Activated naive CD4-positive, alpha-beta T cell treated with anti-CD3 and anti-CD28 coated beads for 36 hours (primary cell): ENCODE measurements at places on chromosomes 13 and 19.

DNA sequence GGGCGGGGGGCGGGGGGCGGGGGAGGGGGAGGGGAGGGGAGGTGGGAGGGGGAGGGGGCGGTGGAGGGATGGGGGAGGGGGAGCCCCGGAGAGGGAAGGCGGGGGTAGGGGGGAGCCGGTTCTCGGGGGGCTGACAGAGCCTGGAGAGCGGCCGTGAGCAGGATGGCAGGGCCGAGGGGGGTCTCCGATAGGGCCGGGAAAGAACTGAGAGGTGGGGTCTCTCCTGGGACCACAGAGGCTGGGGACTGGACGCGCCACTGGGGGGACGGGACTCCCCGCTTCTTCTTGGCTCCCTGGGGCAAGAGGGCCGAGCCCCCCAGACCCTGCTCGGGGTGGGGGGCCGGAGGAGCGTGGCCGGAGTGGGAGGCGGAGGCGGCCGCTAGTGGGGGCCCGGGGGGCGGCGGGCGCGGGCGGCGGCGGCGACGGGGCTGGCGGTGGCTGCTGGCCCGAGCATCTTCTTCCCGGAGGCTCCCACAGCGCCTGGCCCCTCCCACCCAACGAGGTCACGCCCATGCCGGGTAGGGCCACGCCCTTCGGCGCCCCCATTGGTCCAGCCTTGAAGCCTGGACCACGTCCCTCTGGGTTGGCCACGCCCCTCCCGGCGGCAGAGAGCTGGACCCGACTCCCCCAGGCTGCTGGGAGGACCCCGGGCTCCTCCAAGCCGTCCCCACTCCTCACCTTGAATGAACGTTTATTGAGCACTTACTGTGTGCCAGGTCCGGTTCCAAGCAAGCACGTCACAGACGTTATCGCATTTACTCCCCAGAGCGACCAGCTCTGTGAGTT is at the start of gene NOVA2:
TSS of gene NOVA2 (minus strand) at position 313 of the 786 bp plus-strand sequence. CDS start 514 bp downstream, outside the sequence.
- peak; percentile 50 for DNase-seq

DNA sequence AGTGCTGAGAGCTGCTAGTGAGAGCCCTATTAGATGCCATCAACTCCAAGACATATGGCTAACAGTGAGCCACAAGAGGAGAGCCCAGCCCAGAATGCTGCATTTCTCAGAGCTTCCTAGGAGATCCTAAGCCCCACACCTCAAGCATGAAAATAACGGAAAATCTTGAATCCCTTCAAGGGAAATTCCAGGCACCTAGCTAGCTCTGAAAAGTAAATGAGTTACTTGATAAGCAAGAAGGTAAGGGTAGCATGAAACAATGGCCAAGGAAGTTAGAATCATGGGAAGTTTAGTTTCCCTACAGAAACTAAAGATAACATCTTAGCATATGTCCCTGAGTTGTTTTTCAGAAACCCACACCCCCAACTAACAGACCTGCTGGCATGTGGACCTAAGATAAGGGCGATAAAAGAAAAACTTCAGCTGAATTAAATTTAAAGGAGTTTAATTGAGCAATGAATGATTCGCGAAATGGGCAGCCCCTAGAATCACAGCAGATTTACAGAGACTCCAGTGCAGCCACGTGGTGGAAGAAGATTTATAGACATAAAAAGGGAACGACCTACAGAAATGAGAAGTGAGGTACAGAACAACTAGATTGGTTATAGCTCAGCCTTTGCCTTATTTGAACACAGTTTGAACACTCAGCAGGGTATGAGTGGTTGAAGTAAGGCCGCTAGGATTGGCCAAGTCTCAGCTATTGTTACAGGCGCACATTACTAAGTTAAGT is 301.3 kb upstream of the DACH1 start:
- no peak for DNase-seq

- no peak for DNase-seq
Measured at GRCh38 chr13:59653916-59654315, 509.8 kb downstream of the DIAPH3 start.

DNA sequence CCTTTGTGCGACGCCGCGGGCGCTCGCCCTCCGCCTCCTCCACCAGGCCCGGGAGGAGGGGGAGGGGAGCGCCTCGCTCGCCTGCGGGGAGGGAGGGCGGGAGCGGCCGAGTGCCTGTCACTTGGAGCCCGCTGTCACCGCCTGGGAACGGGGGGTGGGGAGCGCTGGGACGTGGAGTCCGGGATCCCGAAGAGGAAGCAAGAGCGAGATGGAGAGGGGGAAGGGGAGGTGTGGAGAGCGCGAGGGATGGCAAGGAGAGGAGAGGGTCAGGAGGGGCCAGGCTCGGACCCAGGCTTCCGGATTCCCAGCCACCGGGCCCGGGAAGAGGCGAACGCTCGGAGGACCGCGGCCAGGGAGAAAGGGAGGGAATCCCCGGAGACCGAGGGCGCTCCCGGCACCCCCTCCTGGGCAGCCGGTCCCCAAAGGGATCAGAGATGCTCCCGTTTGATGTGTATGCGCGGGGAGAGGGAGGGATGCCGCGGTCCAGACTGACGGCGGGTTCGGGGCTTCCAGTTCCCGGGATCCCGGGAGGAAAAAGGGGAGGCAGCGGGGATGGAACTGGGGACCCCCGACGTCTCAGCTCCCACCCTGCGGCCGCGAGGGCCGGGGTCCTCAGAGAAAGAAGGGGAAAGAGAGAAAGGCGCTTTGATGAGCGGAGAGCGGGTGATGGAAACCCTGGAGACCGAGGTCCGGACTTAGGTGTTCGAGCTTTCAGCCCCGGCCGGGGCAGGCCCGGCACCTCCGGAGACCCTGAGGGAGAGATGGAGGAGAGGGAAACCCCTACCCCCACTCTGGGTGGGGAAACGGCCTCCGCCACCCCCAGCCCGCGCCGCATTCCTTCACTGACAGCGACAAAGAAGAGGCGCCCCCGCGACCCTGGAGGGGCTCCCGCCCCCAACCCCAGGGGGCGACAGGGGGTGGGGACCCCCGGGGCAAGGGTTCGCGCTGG is 4.7 kb upstream of the DPF1 start:
- no peak for DNase-seq

GRCh38 chr19:3007975-3008374 is 21.1 kb downstream of the TLE2 start:
- DNase-seq: no peak

GRCh38 chr19:30359936-30360335 is 12.2 kb upstream of the ZNF536 start:
- DNase-seq: no peak

DNA sequence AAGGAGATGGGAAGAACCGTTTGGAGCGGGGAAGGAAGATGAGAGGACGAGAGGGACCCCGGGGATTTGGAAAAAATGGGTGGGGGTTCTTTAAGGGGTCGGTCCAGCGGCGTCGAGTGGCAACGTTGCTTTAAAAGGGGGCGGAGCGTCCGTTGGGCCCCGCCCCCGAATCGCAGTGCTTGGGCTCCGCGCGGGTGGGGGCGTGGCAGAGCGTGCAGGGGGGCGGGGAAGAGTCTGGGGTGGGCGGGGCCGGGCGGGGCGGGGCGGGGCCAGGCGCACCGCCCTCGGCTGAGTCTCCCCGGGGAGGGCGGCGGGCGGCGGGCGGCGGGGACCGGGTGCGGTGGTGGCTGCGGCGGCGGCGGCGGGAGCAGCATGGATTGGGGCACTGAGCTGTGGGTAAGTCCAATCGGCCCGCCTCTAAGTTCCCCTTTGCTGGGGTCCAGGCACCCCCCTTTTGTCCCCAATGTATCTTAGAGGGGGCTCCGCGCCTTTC is at the start of gene TRIP10:
TSS of gene TRIP10 (plus strand) at position 291 of the 493 bp plus-strand sequence. CDS start at position 373, 82 bp downstream.
- DNase-seq: peak; percentile 82

DNA sequence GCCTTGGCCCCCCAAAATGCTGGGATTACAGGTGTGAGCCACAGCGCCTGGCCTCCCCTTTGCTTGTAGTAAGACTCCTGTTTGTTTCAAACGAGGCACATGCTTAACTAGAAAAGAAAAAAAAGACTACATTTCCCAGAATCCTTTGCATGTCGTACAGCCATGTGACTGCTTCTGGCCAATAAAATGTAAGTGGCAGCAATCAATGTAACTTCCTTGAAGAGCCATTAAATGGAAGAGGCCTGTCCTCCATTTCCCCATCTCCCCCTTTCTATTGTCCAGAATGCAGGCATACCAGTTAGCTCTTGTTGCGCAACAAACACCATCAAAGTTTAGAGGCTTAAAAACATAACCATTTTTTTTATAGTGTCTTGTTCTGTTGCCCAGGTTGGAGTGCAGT is 10.4 kb upstream of the GPR32 start:
- DNase-seq: no peak

DNA sequence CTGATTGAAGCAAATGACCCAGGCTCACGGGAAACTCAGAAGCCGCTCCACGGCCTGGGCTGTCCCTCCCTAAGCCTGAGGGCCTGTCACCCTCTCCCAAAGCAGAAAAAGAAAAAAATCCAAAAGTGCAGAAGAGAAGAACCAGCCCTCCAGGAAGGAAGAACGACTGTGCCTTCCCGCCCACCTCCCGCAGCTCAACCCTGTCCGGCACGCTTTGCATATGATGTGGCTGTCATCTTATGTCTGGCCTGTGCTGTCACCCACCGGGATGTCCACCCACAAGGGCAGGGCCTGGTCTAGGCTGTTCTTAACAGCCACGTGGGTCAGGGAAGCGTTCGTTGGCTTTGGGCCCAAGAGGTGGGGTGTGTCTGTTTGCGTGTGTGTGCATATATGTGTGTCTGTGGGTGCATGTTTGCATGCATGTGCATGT is 13.7 kb downstream of the ZBTB7A start:
- DNase-seq: no peak

- no peak for DNase-seq
Measured at GRCh38 chr13:66558506-66558905, 671.6 kb downstream of the PCDH9 start.

DNA sequence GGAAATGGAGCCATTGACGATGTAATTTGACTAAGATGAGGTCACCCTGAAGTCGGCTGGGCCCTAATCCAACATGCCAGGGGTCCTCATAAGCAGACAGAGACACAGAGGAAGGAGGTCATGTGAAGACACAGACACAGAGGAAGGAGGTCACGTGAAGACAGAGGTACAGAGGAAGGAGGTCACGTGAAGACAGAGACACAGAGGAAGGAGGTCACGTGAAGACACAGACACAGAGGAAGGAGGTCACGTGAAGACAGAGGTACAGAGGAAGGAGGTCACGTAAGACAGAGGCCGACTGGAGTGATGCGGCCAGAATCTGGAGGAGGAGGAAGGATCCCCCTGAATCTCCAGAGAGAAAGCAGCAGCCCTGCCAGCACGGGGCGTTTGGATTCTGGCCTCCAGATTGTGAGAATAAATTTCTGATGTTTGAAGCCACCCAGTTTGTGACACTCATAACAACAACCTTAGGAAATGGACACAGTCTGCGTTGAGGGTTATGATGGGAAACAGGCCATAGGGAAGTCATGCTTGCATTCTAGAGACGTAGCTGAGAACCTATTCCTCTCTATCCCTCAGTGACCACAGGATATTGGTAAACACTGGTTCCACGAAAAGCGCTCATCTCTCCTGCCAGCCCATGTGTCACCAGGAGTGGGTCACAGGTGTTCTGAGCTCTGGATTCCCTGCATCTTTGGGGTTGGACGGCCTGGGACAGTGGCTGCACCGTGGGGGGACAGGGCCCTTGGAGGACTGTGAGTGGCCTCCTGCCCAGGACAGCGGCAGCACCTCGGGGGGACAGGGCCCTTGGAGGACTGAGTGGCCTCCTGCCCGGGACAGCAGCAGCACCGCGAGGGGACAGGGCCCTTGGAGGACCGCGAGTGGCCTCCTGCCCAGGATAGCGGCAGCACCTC is 108.5 kb downstream of the SOX1 start:
- no peak for DNase-seq

- DNase-seq: no peak
Measured at GRCh38 chr19:6239871-6240676, 39.7 kb downstream of the MLLT1 start.

DNA sequence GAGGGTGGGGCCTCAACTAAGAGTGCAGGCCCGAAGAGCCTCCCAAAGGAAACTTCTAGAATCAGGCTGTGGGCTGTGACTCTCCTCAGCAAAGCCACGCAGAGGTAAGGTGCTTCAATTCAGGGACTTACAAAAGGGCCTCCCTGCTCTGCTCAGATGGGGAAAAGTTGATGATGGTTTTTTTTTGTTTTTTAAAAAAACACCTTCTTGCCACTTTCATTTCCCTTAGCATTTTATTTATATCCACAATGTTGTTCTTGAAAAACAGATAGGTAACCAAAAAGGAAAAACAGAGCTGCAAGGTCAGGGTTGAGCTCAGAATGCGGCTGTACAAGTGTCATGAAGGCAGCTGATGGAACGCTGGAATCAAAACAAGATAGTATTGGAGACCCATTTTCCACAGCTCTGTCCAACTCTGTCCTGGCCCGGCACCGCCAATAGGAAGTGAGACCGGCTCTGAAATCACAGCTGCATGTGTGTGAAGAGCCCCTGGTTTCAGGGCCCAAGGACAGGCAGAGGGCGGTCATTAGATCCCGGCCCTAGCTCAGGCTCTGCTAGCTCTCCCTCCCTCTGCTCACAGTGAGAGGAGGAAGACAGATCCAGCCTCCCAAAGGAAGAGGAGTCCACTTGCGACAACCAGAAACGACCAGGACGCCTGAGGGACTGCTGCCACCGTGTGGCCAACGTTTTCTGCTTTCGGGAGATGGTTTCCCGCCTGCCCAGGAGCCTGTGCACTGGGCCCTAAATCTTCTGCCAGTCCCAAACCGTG is 58.3 kb downstream of the KLF2 start:
- DNase-seq: peak; percentile 89

GRCh38 chr19:37979547-37980082 is 72.6 kb downstream of the SIPA1L3 start:
- DNase-seq: no peak

GRCh38 chr13:40570930-40571329 is 95.5 kb downstream of the FOXO1 start:
- DNase-seq: no peak

- no peak for DNase-seq
Measured at GRCh38 chr13:51004111-51004865, 94.7 kb downstream of the RNASEH2B start.

DNA sequence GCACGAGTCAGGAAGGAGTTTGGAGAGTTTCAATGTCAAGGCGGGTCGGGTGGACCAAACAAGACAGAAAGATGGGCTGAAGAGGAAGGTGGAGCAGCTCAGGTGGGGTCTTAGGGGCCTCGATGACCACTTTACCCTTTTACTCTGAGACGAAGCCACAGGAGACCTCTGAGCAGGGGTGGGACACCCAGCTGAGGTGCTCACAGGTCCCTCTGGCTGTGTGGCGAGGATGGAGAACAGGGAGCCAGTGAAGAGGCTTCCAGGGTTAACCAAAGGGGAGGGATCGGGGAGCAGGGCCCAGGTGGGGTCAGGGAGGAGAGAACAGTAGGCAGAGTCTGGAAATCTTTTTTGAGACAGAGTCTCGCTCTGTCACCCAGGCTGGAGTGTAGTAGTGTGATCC is 2.0 kb upstream of the CCER2 start:
- DNase-seq: no peak

GRCh38 chr13:42751693-42752092 is 29.7 kb upstream of the FAM216B start:
- no peak for DNase-seq

DNA sequence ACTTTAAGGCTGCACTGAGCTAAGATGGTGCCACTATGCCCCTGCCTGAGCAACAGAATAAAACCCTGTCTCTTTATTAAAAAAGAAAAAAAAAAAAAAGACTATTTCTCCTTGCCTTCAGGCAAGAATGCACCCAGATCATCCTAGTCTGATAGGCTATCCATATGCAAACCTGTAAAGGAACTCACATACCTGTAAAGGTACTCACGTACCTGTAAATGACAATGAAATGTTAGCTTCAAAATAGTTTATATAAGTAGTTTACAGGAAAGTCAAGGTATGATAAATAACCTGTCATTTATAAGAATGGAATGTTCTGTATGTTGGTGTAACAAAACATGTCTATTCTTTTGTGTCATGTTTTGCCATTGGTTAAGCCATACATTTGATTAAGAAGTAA is 86.3 kb downstream of the PIBF1 start:
- no peak for DNase-seq
